Activated CD8-positive, alpha-beta T cell treated with anti-CD3 and anti-CD28 coated beads, Interleukin-2, amount 10 ng/mL, durations not matched to agents 7 days and 5 days (primary cell): ENCODE measurements at places on chromosomes 13 and 19.

- no peak for DNase-seq
Observed at GRCh38 chr19:33812388-33813330, 16.0 kb downstream of the KCTD15 start.

DNA sequence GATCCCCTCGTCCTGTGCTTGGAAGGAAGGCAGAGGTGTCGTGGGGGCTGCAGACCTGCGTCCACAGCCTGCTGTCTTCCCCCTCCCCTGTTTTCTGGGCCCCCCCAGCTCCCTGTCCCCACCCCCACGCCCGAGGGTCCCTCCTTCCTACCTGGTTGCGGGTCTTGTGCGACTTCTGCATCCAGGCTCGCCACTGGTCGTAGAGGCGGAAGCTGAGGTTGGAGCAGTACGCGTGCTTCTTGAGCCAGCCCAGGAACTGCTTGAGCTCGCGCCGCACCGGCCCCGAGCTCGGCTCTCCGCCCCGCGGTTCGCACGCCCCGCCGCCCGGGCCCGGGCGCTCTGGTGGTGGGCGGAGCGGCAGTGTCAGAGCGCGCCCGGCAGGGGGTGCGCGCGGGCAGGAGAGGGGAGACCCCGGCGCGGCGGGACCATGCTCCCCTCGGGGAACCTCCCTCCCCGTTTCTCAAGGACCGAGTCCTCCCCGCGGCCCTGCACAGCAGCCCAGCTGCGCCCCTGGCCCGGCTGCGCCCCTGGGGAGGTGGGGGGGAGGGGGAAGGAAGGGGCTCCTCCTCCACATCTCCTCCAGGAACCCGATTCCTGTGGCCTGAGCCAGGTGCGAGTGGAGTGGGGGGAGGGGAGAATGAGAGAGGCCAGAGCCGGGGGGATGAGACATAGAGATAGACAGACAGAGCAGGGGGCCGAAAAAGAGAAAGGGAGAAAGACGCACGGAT is 5.7 kb downstream of the REX1BD start:
- peak; percentile 75 for DNase-seq

DNA sequence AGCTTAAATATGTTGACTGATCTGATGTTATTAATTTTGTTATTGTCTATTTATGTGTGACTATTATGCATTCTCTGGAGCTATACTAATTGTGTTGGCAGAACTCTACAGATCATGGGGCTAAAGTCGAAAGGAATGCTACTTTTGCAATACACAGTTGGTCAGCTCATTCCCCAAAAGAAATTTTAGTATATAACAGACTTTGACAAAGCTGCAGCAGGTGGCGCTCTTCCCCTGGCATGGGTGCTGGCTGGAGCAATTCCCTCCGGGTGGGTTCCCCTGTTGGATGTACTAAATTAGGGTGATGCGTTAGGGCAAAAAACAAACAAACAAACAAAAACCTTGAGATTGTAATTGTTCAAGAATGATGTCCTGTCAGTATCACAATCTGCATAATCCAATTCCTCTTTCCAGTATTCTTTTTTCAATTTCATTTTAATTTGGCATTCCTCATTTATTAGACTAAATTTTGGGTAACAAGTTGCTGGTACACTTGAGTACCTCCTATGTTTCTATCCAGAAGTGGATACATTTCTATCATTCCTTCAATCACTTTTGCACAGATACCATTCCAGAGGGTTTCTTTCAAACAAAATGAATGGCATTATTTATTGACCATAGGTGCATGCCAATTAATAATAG is 322.8 kb upstream of the EDNRB start:
- peak; percentile 34 for DNase-seq

GRCh38 chr13:69585656-69586055 is 522.0 kb upstream of the ATXN8OS start:
- DNase-seq: no peak

DNA sequence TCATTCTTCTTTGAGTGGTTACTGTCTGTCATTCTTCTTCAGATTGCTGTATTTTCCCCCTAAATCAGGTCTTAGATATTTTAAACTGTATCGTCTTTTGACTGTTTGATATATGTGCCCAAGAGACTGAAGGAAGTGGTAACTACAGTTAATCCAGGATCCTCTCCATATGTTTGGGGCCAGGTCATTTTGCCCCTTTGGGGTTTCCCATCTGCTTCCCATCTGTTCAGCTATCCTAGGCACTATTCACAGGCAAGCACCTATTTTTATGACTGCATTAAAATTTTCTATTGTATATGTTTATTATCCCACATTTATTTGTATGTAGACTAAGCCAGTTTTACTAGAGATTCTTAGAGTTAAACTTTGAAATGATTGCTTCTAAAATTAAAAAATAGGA is 244.2 kb downstream of the PCCA start:
- DNase-seq: no peak

GRCh38 chr13:19634256-19634740 is 839 bp downstream of the MPHOSPH8 start:
- DNase-seq: peak; percentile 20

DNA sequence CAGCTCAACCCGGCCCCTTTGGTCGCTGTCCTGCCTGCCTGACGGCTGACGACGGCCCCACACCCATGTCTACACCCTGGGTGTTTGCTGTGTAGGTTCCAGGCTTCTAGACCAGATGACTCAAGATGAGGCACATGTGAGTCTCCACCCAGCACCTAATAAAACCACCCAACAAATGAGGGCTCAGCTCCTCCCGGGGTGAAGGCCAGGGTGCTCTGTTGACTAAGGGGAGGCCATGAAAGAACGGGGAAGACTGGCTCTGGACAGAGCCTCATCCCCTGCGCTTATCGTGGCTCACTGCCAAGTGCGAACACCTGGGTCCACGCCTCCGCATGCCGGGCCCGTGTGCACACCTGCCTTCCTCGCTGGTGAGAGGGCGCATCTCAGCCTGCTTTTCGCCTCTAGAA is 39.6 kb downstream of the COL4A2 start:
- no peak for DNase-seq

- no peak for DNase-seq
Observed at GRCh38 chr19:9620842-9621155, 233 bp downstream of the ZNF561 start.

DNA sequence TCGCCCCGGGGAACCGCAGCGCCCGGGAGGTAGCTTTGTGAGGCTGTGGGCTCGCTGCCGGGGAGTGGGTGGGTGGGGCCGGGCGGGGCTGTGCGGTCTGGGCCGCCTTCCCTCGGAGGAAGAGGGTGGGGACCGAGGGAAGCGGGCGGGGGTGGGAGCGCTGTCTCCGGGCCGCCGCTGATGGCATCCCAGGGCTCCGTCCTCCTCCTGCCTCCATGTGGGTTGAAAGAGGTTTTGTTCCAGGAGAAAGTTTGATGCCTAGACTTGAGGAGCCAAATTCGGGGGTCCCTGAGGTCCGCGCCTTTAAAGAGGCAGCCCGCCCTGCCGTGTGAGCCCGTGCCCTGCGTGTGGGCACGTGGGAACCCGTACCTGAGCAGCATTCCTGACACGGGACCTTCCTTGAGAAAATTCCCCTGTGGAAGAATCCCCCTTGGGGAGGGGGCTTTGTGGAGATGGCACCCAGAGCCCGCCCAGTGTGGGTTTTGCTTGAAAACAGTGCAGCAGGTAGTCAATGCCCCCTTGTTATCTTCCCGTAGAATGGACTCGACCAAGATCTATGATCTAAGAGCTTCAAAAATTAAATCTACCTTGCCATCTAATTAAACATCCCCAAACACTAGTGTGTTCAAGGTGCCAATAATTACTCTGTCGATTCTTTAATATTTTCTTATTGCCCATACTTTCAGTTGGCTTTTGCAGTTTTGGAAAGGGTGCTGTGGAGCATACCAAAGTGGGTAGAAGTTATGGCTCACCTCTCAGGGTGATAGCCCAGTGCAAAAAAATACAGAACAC is 107.8 kb downstream of the RXFP2 start:
- no peak for DNase-seq

DNA sequence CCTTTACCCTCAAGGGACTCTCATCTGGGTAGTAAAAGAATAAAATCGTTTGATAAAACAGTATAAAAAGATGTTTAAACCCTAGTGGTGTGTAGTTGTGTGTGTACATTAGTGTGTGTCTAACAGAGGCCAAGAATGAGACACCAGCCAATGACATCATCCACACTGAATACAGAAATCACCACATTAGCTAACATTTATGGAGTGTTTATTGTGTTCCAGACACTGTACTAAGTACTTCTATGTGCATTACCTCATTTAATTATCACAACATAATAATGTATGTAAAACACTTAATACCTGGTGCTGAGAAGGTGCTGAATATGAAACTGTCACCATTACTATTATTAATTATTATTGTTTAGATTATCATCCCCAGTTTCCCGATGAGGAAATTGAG is 49.1 kb upstream of the UQCRFS1 start:
- no peak for DNase-seq

GRCh38 chr13:61415058-61415721 is 459 bp downstream of the PCDH20 start:
- no peak for DNase-seq

DNA sequence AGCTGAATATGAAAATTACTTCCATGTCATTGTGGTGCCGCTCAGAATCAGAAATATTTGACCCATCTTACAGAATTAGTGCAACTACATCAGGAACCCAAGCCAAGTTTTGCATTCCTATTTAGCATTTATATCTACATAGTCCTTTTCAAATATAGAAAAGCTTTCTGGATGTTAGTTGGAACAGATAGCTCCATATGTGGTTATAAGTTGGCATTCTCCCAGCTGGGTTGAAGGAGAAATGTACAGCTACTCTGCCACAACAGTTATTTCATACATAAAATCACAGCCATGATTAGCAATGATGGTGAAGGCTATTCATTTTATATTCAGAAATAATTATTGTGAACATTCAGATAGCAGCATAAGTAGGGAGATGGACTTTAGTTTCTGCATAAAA is 28.2 kb downstream of the HPN start:
- no peak for DNase-seq

DNA sequence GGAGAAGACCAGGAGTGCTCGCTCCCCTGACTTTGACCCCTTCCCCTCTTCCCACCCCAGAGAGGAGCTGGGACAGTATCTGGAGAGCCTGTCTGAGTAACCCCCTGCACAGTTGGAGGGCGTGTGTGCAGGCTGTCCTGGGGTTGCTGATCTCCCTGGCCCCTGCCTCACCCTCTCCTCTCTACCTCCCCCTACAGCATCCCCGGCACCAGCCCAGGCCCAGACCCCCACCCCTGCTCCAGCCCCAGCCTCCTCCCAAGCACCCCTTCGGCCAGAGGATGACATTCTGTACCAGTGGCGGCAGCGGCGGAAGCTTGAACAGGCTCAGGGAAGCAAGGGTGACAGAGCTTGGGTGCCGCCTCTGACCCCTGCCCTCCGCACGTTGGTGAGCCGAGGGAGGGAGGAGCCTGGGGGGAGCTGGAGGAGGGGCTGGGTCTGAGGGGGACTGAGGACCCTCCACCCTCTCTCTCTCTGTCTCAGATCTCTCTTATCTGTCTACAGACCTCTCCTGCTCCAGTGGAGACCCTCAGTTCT is 8.7 kb downstream of the PROSER3 start:
- DNase-seq: no peak

DNA sequence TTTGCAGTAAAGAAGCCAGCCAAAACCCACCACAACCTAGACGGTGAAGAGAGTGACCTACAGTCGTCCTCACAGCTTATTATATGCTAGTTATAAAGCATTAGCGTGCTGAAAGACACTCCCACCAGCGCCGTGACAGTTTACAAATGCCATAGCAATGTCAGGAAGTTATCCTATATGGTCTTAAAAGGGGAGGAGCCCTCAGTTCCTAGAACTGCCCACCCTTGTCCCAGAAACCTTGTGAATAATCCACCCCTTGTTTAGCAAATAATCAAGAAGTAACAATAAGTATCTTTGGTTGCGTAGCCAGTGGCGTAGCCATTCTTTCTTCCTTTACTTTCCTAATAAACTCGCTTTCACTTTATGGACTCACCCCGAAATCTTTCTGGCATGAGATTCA is 227.9 kb upstream of the ARGLU1 start:
- no peak for DNase-seq

DNA sequence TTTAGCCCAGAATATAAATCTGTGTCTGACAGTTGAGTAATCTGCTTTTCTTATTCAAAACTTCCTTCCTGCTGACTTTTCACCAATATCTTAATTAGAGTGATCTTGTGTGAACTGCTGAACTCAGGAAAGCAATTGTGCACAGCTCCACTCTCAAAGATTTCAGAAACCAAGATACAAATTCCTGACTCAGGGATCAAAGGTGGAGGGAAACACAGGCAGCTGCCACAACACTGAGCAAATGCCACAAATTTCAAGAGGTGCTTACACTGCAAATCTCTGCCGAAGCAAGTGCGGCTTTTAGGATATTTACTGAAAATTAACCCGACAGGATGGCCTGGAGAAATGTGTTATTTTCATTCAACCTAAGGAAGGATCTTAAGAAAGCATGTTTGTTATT is 111.4 kb downstream of the STOML3 start:
- DNase-seq: no peak

- DNase-seq: peak; percentile 74
Observed at GRCh38 chr19:6590827-6591319, at the start of gene CD70. Gene CD70, minus strand, starts transcription at chr19:6591150. Its CDS starts 148 bp downstream, at chr19:6591002.

GRCh38 chr13:66807251-66807650 is 422.9 kb downstream of the PCDH9 start:
- no peak for DNase-seq

DNA sequence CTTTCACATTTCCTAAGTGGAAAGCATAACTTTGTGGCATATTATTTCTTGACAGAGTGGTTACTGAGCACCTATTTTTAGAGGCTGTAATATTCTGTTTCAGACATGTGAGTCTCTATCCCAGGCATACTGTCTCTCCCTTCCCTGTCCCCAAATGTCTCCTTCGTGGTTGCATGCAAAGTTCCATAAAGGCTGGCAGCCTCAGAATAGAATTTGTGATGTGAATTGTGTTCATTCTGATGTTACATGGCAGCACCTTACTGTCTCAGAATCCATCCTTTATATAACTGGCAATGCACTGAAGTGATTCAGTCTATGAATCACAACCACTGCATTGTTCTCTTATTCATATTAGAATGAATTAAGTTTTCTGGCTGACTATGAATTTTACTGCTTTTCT is 89.0 kb upstream of the SLC7A1 start:
- no peak for DNase-seq

DNA sequence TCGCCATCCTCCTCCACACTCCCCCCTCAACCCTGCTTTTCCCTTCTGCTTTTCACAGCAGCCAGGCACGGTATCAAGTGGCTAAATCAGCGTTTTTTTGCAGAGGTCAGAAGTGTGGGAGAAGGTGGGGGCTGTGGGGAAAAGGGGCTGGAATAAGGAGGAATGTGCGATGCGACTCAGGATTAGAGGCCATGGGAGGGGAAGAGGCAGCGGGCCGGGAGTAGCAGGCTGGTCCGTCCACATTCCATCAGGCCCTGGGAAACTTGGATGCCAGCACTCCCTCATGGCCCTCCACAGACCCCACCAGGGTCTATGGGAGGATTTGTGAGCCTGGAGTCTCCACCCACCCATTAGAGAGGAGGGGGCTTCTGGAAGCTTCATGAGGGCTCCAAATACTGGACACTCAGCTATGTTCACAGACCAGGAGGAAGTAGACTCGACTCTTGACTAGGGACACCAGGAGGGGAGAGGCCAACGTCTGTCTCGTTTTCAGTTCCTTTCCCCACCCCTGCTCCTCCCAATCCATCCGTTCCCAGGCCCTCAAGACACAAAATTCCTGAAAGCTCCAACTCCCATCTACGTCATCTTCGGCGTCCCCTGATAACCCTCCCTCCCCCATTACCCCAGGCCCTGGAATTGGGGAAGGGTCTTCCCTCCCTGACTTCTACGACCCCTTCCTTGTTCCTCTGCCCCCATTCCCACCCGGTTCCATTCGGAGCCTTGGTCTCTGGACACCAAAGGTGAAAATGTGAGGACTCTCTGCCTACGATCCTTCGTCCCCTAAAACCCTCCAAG is 3.3 kb upstream of the KCNC3 start:
- no peak for DNase-seq

- DNase-seq: no peak
Observed at GRCh38 chr19:11549386-11549953, 9.6 kb downstream of the ELOF1 start.
